ENCODE measurements at places on chromosomes 5 and 9.

GRCh38 chr5:15704397-15704947 is 204.5 kb downstream of the FBXL7 start:
- no peak for DNase-seq

DNA sequence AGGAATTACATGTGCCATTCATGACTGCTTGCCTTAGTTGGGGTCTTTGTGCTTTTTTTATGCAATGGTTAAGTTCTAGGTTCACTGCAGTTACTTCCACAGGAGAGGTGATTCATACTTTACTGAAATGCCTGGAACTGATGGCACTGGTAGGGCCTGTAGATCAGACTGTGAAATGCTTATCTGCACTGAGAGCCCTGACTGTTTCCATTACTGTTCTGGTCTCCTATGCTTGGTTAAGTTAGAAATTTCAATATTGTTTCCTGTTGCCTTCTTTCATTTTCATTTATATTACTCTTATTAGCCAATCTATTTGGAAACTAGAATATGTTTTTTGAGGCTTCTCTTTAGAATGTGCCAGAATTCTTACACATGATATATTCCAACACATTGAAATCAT is 484.1 kb upstream of the SEMA6A start:
- no peak for DNase-seq

DNA sequence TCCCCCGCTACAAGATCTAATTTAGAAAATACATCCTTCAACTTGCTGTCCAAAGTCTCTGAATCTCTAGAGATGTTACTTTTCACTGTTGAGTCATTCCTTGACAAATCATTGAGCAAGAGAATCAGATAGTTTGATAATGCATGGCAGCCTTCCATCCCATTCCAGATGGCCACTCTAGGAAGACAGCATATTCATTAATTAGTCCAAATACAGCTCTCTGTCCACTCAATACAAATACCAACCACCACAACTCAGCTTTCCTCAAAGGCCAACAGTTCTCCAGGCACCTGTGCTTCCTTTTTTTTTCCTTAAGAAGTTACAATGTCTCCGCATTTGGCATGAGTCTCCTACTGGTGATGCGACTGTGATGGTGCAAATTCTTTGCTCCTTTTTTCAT is 72.3 kb downstream of the DROSHA start:
- no peak for DNase-seq

- DNase-seq: no peak
Measured at GRCh38 chr5:96340357-96340756, 92.7 kb downstream of the PCSK1 start.

DNA sequence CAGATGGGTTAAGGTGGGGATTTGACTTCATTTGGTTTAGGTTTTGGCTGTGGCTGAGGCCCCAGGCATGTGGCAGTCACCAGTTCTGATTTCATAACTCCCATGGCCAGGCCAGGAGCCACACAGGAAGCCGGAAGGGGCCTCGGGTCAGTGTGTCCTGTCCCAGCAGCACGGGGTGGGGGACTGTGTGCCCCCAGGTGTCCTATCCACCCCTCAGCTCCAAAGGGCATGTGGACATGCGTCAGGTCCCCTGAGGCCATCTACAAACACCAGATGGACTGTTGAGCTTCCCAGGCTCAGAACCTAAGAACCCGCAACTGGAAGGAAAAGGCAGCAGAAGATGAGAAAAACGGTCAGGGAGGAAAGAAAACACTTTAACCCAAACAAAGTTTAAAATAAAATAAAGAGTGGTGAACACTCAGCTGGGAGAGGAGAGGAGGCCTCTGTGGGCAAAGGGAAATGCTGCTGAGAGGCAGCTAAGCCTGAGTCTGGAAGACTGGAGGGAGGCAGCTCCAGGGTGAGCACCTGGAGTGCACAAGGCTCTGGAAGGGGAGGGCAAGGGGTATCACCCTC is 260.8 kb downstream of the AUH start:
- DNase-seq: no peak

GRCh38 chr9:91948101-91948596 is 1.9 kb downstream of the ROR2 start:
- no peak for DNase-seq

GRCh38 chr9:1743121-1743960 is 271.8 kb upstream of the SMARCA2 start:
- DNase-seq: no peak

DNA sequence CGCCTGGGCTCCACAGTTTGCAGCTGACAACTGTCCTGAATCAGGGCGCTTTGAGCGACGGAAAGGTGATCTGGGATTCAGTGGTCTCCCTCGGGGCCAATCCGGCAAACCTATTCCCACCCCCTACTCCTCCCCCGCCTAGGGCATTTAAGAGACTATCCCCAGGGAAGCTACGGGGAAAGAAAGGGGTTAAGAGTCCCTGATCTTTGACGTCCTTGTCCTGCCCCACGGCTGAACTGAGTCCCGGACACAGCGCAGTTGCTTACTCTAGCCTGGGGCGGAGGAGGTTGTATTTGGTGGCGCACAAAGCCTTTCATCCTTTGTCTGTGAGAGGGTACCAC is 3.4 kb downstream of the RORB start:
- no peak for DNase-seq

- no peak for DNase-seq
Measured at GRCh38 chr9:16771356-16771755, 99.1 kb downstream of the BNC2 start.

- no peak for DNase-seq
Measured at GRCh38 chr9:134283111-134283515, 43.1 kb upstream of the RXRA start.

GRCh38 chr9:111691672-111692329 is 30.4 kb downstream of the GNG10 start:
- no peak for DNase-seq

GRCh38 chr5:6729386-6730310 is 16.4 kb downstream of the TENT4A start:
- DNase-seq: no peak

- no peak for DNase-seq
Measured at GRCh38 chr5:128965011-128965637, at the start of gene SLC27A6. SLC27A6 (plus strand) TSS chr5:128965488; CDS start chr5:128966138, 650 bp downstream.

- DNase-seq: no peak
Measured at GRCh38 chr9:108213511-108213910, 642.3 kb downstream of the ACTL7B start.

GRCh38 chr5:173789031-173789920 is 98.9 kb upstream of the CPEB4 start:
- DNase-seq: no peak

GRCh38 chr5:149062371-149063016 is 368 bp downstream of the SH3TC2 start:
- no peak for DNase-seq

DNA sequence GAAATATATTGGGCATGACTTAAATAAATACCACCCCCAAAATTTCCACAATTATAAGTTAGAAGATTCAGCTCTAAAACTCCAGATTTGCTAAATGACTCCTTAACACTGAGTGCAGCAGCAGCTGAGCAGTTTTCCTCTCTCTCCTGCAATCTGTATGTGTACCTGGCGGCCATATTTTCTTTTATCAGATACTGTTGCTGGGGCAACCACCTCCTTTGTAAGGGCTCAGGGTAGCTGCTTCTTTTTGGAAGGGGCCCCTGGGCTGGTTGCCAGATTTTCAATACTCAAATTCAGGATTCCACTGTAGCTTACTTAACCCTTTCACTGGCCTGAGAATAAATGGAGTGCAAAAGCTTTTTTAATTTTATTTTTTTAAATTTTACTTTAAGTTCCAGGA is 197.0 kb downstream of the TAF11L14 start:
- DNase-seq: no peak

DNA sequence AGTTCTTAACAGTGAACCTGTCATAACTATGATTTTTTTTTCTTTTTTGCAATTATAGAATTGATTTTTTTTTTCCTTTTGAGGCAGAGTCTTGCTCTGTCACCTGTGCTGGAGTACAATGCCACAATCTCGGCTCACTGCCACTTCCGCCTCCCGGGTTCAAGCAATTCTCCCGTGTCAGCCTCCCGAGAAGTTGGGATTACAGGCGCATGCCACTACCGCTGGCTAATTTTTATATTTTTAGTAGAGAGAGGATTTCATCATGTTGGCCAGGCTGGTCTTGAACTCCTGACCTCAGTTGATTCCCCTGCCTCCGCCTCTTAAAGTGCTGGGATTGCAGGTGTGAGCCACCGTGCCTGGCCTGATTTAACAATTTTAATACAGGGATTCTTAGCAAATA is 21.4 kb downstream of the UGCG start:
- no peak for DNase-seq

GRCh38 chr9:89880161-89880560 is 275.3 kb downstream of the GADD45G start:
- no peak for DNase-seq

- no peak for DNase-seq
Measured at GRCh38 chr9:126988857-126989256, 74.3 kb downstream of the RALGPS1 start.

GRCh38 chr9:94010980-94011533 is 55.9 kb upstream of the BARX1 start:
- no peak for DNase-seq

DNA sequence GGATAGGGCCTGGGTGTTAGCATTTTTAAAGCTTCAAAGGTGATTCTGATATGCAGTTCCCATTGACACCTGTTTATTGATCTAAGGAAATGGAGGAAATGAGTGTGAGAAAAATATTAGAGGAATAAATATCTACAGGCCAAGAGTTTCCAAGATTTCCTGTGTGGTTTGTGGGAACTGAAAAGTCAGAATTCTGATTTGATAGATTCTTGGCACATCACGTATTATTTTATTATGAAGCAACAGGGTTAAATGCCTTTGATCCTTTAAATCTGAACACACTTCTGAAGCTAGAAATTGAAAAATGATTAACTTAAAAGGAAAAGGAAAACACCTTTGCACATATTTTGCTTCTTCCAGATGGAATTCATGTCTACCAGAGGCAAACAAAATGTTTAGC is 113.7 kb downstream of the CD180 start:
- DNase-seq: no peak

DNA sequence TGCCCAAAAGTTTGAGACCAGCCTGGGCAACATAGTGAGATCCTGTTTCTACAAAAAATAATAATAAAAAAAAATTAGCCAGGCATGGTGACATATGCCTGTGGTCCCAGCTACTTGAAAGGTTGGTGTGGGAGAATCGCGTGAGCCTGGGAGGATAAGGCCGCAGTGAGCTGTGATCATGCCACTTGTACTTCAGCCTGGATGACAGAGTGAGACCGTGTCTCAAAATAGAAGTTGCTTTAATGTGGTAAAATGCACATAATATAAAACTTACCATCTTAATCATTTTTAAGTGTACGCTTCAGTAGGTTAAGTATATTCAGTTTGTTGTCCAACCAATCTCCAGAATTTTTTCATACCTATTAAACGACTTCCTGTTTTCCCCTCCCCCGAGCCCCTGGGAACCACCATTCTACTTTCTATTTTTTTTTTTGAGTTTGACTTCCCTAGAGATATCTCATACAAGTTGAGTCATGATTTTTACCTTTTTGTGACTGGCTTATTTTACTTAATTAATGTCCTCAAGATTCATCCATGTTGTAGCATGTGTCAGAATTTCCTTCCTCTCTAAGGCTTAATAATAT is 120.1 kb upstream of the POC5 start:
- no peak for DNase-seq

DNA sequence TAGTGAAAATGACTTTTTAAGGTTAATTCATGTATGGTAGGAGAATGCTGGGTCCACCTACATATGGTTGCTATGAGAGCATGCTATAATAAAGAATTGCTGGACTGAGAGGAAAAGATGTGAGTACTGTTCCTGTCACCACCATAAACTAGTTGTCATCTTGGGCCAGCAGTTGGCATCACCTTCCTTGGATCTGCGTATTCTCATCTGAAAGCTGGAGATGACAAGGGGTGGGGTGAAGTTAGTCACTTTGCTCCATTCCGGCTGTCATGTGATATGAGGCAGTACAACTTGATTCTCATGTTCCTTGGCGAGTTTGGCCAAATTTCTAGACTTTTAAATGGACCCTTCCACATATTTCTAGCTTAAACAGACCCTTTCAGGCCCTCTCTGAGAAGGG is 33.3 kb downstream of the PIP5K1B start:
- DNase-seq: no peak

- DNase-seq: no peak
Measured at GRCh38 chr9:33320568-33321261, 30.4 kb downstream of the NFX1 start.

DNA sequence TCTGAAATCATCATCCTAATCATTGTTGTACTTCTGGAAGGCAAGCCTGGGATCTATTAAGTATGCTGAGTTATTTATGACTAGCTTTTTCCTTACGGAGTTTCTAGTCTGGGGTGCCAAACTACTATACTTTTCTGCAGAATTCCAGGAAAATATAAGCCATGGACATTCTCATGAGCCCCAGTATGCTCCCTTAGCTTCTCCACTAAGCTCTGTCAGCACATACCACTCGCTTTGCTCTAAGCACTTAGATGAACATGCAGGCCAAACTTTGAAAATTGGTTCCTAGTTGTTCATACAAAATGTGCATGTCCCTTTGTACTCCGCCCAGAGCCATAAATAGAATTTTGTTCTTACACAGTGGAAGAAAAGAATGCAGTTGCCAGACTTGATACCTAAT is 284.6 kb downstream of the ARRDC3 start:
- no peak for DNase-seq

GRCh38 chr9:110125207-110125751 is 82.7 kb downstream of the C9orf152 start:
- DNase-seq: no peak

DNA sequence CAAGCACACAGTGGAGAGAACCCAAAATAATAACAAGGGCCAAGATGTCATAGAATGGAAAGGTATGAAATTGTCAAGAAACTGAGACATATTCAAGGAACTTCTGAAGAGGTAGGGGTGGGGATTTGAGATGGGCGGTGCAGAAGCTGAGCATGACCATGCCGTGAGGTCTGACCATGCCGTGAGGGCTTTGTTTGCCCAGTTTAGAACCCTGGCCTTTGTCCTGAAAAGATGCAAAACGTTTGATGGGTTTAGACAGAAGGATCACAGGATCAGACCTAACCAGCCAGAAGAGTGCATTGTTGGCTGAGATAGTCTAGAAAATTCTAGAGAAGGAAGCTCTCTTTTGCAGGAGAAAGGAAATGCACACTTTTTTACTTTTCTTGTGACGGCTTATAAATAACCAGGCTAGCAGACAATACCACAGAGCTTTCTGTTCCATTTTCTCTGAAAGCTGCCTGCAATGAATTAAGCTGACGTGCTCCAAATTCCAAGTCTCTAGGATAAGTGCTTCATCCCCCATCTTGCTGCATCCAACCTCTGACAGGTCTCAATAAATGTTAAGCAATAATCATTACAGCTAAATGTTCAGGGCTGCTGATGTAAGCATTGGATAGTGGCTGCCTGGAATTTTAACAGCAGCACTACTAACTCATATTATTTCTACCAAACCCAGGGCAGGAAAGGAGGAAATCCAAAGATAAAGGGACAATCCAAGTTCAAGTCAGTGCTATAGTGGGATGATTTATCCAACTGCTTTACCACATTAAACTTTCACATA is 110.9 kb upstream of the IL6ST start:
- no peak for DNase-seq

Measured in stimulated activated CD8-positive, alpha-beta memory T cell treated with anti-CD3 and anti-CD28 coated beads, Interleukin-4, amount 100 ng/mL, for 1 hour (primary cell).